Neural crest cell (in vitro differentiated cells): ENCODE measurements at places on chromosomes 12 and 14.

GRCh38 chr12:76329606-76330005 lies 18.6 kb downstream of the BBS10 start:
- DNase-seq = no peak

DNA sequence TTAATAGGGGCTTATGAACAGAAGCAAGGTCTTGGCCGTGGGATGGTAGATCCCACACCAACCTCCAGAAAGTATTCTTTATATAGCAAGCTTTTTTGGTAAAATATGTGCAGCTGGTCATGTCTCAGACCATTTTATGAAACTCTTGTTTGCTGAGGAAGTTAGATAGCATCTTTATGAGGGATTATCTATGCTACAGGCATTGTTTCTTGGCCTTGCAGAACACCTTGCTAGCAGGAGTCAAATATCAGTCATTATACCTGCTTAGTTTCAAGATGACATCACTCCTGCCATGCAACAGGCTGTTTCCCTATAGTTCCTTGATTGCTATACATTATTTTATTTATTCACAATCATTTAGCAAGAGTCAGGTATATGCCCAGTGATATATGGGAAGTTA lies 84.8 kb upstream of the LRFN5 start:
- no peak for DNase-seq

DNA sequence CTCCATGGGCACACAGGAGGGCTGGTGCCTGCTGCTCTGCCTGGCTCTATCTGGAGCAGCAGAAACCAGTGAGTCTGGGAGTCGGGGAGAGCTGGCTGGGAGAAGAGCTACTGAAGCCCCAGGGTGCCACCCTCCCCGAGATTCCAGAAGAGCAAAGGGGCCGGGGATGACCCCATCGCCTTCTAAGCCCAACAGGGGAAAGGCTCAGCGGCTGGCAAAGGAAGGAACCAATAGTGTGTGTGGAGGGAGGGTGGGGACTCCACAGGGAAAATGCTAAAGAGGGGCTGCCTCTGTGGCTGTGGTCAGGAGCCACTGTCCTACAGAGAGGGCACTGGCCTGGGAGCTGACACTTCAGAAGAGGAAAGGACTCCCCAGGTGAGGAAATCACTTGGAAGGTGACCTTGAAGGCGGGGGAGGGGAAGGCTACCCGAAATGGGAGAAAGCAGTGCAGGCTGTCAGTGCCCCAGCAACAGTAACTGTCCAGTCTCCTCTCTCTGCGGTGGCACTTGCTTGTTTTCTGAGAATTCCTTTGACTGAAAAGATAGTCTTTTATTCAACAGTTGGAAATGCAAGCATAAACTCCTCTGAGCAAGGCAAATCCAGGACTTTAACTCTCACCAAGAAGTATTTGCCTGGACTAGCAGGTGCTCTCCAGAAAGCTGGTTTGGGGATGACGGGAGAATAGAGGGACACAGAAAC lies 552 bp downstream of the TAPBPL start:
- DNase-seq = no peak

- DNase-seq = no peak
These were observed 159.2 kb downstream of the TGFB3 start for GRCh38 chr14:75822522-75823141.

DNA sequence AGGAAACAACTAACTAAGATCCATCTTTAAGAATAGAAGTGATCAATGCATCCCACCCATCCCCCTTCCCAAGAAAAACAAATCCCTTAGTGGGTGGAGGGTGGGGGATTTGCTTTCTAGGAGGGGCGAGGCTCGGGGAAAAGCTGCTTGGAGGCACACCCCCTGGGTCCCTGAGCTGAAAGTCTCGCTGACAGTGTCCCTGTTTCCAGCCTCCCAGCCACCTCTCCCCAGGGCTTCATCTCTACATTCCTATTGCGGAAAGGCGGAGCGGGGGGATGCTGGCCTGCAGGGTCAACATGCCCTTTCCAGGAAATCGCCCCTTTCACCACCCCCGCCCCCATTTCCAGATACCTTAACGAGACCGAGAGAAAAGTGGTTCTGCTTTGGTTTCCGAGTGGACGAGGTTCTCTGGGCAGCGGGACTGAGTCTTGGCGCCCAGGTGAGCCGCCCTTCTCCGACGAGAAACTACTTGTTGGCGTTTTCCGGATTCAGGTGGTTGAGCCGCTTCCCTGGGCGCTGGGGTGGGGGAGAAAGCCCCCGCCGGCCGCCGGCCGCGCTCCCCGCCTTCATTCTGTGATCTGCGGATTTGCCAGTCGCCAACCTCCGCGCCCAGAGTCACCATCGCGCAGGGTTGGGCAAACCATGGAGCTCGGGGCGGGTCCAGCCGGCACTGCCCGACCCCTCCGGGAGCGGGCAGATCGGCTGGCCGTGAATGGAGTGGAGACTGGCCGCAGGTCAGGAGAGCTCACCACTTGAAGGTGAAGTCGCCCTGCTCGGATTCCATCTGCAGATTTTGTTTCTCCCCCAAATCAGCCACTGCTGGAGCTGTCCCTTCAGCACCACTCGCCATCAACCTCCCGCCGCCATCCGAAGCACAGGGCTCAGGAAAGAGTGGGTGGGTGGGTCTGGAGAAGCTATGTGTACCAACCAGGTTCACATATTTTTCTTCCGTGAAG lies 505 bp downstream of the KCNC2 start:
- peak; percentile 60 for DNase-seq

DNA sequence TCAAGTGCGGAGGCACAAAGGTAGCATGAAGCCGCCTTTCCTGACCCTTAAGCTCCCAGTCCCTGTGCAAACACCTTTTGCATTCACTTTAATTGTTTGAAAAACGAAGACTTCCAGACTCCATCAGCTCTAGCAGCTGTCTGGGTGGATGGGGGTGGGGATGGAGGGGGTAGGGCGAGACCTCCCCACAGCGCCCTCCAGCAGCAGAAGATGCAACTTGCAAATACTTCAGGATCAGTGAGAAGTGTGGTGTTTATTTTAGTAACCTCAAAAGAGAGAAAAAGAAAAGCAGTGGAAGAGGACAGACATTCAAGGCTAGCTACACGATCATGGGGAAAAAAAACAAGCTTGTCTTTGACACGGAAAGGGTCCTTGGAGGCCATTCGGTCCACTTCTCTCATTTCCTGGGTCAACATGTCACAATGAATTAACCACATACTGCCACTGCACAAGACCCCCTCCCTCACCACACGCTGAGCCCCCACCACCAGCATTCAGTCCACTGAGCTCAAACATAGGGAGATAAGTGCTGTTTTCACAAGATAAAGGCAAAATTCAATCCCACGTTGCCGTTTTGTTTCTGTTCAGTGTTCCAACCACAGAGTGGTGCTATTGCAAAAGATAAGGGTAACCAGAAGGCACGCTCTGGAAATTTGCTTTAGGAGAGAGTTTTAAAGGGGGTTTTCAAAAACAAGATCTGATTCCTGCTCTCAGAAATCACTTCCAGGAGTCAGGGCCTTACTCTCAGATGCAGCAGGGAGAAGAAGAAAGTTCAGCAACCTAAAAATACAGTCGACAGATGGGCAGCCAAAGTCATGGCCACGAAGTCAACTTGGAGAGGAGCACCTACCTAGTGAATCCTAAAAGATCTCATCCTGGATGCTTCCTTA lies 3.3 kb upstream of the NTF3 start:
- DNase-seq = no peak

GRCh38 chr12:6167327-6168280 lies 32.6 kb upstream of the CD9 start:
- no peak for DNase-seq

GRCh38 chr14:92248696-92249095 lies 74.3 kb upstream of the SLC24A4 start:
- DNase-seq = no peak

- DNase-seq = no peak
These were observed 39.8 kb downstream of the MSRB3 start for GRCh38 chr12:65318186-65318685.

DNA sequence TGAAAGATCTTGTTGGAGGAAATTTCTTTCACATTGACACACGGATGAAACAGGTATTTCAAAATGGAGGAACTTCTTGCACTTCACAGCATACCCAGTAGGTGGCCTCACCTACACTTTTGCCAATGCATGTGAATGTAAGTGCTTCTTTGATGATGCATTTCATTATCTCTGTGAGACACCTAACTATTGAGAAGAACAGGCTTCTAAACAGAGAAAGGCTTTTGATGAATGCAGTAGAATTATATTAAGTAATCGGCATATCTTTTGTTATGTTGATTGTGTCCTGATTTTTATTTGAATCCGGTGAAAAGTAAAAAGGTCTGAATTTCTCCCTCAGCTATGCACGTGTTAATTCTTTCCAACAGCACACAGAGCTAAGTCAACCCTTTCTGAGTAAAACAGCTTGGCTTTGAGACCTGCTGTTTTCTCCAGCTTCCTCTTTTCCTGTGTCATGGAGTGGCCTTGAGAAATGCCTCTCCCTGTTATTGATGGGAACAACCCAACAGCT lies 399.0 kb downstream of the NAV3 start:
- DNase-seq = peak; percentile 38

- no peak for DNase-seq
These were observed 37.5 kb downstream of the TM7SF3 start for GRCh38 chr12:26976687-26977086.

DNA sequence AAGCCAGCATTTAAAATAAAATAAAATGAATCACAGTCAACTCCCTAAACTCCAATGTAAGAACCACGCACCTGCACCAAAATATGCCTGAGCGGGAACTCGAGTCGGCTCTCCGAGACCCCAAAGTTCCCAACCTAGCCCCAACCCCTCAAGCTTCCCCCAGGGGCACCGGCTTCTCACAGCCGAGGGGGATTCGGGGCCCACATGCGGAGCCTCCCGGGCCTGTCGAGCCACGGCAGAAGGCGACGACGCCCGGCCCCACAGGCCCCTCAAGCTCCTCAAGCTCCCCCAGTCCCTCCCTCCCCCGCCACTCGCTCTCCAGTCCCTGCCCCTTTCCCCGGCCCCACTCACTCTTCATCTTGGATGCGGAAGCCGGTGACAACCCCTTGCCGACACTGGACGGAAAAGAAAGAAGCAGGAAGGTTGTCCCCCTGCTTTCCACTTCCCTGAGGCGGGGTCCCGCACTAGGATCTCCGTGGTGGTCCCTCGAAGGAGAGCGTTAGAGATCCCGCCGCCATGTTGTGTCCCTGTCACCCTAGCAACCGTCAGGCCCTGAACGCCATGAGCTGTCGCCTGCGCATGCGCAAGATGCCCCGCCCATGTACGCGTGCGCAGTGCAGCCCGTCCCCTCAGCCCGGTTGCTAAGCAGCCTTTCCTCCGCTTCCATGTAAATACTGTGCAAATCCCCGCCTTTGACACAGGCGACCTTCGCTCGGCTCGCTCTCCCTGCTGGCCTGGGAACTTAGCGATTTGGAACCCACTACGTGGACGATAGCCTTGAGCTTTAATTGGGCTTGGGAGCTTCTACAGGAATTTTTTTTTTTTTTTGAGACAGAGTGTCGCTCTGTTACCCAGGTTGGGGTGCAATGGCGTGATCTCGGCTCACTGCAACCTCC lies at the start of gene MOK:
TSS of gene MOK (minus strand) at position 554 of the 896 bp plus-strand sequence. CDS start at position 358, 196 bp downstream.
- DNase-seq = peak; percentile 99

- DNase-seq = no peak
These were observed 14.4 kb upstream of the SDR39U1 start for GRCh38 chr14:24456980-24457379.

- no peak for DNase-seq
These were observed 172.2 kb downstream of the PRKD1 start for GRCh38 chr14:29755311-29756018.

DNA sequence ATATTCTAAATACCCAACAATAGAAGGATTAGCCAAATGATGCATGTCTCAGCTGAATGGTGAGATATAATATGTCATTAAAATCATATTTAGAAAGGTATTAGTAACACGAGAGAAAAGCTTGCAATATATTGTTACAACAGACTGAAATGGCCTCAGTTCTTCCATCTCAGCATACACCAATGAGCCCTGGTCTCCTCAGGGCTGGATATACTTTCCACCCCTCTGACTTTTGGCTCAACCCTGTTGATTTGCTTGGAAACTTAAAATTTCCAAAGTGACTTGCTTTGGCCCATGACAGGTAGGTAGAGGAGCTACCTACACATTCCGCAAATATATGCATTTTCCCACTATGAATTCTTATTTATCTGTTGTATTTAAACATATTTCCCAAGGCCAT lies 908.1 kb upstream of the TMEM132C start:
- DNase-seq = no peak

GRCh38 chr14:32421781-32422180 lies 92.7 kb downstream of the AKAP6 start:
- DNase-seq = no peak

DNA sequence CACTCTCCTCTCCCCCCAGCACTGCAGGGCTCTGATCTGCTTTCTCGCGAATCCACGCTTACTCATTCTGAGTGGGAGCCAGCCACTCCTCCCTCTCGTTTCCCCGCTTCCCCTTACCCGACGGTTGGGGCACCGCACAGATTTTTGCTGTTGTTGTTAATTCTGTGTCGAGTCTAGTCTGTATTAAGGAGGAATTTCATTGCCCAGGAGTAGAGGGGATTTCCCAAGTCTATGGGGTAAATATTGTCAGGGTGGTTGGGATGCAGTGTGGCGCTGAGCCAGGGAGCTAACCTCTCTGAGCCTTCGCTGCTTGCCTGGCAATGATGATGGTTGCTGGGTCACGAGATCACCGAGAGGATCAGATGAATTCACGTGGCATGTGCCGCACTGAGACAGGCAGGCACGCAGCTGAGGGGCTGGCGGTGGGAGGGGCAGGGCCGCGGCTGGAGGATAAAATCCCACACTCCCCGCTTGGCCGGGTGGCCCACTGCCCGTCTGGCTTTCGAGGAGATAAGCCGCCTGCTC lies 18.5 kb downstream of the NCOR2 start:
- DNase-seq = no peak

DNA sequence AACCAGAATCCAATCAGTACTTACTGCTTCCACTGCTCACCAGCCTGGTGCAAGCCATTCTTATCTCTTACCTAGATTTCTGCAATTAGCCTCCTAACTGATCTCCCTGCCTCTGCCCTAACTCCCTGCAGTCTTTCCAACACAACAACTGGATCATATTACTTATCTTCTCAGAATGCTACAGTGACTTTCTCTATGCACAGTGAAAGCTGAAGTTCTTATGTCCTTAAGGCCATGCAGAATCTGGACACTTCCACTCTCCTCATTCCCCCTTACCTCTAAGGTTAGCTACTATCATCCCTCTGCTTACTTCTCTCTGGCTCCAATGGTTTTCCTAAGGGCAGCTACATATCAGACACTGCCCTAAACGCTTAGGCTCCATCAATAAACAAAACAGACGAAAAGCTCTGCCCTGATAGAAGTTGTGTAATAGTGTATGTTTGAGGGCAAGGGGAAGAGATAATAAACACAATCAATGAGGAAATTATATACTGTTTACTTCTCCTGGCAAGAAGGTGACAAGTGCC lies 4.0 kb downstream of the KTN1 start:
- no peak for DNase-seq

DNA sequence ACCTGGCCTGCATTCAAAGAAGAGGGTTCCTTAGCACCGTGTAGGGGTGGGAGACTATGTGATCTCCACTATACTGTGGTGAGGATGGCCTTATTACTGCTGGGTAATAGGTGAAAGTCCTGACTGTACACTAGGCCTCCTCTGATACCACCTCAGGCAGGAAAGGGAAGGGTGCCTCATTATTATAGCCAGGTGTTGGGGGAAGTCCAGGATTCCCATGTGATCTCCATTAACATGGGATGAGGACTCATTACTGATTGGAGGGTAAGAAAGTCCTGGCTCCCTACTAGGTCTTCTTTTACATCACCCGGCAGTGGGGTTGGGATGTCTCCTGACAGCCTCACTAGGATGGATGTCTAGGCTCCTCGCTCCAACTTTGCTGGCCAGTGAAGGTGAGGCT lies 252.1 kb downstream of the LRIG3 start:
- DNase-seq = no peak

GRCh38 chr12:109962398-109962797 lies 33.8 kb downstream of the GIT2 start:
- no peak for DNase-seq
